NCI-H2029 treated with DMSO at 0.1 percent for 48 hours (cell line): ENCODE measurements at places on chromosomes 16 and 17.

DNA sequence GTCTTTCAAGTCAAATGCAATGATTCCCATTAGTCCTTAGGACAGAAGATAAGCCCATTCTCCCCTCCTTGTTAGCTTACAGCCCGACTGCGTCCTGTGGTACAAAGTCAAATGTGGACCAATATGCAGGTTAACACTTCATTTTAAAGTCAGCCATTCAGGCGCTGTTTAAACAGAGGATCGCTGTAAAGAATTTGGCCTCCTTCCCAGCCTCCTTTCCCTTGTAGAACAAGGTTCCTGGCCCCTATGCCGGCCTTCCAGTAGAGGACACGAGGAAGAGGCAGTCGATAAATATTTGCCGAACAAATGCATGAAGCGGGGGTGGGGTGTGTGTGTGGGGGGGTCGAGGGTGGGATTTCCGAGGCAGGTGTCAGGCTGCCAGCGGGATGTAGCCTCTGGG is 4.3 kb downstream of the SDK2 start:
- peak; percentile 73 for DNase-seq

DNA sequence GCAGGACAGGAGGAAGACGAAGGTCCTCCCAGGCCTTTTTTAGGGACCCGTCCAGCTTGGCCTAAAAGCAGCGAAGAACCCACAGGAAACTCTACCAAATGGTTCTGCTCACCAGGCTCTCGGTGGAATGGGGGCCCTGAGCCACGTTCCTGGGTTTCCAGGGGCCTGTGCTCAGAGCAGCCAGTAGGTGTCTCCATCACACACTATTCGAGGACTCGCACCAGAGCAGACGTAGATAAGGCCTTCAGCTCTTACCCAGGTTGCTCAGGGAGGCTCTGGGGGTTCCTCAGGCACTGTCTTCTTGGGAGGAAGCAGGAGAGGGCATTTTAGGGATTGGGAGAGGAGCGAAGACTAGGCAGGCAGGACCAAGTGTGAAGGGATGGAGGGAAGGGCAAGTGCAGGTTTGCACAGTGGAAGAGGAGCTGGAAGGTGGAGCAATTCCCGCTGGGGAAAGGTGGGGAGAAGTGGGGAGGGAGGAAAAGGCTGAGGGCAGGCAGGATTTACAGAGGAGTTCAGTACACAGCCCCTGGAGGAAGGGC is 157.1 kb downstream of the RGS9 start:
- peak; percentile 12 for DNase-seq

DNA sequence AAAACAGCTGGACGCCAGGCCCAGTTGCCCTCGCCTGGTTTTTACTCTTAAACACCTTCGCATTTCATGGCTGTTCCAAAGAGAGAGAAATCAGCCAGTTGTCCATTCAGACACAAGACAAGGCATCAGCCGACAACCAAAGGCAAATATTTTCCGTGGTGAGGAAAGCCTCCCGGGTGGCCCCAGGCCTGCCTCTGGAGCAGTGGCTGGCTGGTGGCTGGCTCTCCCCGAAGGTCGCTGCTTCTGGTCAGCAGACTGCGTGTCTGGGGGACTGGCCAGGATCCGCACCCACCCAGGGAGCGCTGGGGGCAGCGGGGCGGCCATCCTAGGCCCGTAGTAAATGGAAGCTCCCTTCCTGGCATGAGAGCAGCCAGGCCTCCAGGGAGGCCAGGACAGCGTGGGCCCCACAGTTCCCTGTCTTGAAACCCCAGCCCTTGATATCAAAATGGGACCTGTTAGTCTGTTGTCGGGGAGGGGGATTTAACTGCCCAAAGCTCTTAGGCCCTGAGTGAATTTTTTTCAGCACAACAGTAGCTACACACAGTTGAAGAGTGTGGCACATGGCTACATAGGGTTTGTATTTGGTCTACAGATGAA is 57.7 kb downstream of the SREBF1 start:
- DNase-seq = no peak

DNA sequence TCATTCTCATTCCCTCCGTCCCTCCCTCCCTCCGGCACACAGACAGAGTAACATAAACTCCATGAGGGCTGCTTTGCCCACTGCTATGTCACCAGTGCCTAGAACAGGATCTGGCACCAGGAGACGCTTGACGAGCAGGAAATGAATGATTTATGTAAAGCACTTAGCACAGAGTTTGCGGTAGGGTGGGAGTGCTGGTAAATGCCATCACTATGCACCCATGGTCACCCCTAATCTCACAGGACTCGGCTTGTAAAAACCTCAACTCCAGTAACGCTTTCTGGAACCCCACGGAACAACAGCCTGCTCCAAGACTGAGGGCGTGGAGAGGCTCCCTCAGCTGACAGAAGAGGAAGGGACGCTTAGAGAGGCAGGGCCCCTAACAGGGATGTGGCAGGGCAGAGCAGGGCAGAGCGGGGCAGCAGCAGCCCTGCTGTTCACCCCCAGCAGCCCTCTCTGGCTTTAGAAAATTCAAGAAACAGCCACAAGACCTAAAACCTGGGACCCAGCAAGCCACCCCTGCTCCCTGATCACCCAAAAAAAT is 156.9 kb downstream of the C16orf78 start:
- no peak for DNase-seq

- DNase-seq = peak; percentile 19
Observed at GRCh38 chr17:59565959-59566324, 532 bp downstream of the DHX40 start.

DNA sequence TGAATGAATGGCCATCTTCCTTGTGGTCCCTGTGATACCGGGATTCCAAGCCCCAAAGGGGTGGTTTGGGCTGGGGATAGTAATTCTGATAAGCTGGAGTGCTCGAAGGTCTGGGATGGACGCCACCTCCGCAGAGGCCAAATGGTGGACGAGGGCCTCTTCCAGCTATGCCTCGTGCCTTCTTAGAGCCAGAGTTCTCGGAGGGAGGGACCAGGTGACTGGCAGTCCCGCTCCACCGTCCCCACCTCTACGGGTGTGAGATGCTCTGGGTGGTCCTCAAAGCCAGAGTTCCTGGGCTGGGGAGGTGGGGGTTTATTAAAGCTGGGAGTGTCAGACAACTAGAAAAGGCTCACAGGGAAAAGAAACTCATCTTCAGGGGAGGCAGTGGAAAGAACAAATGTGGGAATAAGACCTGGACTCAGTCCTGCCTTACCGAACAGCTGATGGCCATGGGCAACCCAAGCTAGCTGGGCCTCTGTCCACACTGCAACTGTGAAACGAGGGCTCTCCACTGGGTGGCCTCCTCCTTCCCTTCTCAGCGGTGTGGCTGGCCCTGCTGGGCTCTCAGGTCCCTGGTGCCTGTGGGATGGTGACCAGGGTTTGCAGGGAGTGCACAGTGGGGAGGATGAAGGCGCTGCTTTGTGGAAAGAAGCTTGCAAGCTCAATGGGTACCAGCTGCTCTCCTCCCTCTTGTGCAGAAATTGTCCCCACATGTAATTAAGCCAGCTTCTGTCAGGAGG is 75.2 kb downstream of the N4BP1 start:
- DNase-seq = no peak

DNA sequence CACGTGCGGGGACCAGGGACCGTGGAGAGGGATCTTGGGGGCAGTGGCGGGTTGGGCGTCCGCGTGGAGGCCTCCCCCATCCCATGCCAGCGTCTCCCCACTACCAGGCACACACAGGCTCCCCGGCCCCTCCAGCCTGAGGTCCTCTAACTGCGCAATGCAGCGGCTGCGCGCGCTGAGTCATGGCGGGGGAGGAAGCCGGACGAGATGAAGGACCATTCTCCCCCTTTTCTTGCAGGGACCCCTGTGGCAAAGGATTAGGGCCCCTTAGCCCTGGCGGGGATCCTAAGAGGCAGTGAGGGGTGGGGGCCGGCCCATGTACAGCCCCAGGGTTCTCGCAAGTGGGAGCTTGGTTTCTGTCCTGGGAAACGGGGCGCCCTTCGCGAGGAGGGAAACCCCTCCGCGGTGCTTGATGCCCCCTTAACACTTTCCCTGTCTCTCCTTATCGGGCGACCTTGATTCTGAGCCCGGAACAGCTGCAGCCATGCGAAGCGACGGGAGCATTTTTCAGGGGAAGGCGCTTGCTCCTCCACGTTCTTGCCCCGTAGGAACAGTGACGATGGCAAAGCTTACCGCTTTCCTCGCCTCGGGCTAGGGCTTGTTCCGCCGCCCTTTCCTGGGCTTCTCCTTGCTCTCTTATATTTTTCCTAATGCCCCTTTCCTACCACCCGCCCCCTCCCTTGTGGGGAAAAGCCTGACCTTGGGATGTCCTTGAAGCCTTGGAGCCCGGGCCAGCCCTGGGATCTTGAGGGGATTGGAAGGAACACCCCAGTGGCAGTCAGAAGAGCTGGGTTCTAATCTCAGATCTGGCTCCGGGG is 592 bp downstream of the ALDOA start:
- DNase-seq = no peak

GRCh38 chr16:11308493-11309283 is 27.6 kb upstream of the PRM1 start:
- DNase-seq = no peak

GRCh38 chr16:31427441-31428278 is 500 bp downstream of the COX6A2 start:
- no peak for DNase-seq

- DNase-seq = no peak
Observed at GRCh38 chr17:13287226-13287625, 269.4 kb upstream of the ELAC2 start.

DNA sequence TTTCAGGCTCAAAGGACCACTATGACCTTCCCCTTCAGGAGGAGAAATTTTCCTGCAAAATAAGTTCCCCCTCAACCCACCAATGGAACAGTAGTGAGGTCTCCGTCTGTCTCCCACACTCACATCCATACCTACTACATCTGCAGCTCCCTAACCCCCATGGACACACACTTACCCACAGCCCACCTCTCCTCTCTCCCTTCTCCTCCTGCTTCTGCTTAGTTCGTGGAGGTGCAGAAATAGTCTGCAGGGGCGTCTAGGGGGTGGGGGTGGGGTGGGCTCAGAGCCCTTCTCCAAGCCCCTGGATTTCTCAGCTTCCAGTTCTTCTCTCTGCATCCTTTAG is 8.9 kb downstream of the HOXB4 start:
- no peak for DNase-seq

DNA sequence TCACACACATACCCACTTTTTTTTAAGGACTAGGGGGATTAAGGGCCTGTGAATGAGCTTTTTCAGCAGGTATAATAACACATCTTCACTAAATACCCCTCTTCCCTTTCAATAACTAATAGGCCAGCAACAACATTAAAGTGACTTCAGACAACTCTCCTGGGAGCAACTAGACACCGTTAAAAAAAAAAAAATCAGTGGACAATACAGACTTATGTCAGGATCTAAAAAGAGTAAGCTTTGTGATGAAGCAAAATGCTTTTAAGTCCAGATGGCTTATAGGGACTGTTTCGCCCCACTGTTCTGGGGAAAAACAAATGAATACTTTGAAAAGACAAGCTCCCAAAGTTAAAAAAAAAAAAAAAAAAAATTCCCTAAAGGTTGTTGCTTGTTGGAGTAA is 29.0 kb downstream of the SPAG9 start:
- DNase-seq = no peak

DNA sequence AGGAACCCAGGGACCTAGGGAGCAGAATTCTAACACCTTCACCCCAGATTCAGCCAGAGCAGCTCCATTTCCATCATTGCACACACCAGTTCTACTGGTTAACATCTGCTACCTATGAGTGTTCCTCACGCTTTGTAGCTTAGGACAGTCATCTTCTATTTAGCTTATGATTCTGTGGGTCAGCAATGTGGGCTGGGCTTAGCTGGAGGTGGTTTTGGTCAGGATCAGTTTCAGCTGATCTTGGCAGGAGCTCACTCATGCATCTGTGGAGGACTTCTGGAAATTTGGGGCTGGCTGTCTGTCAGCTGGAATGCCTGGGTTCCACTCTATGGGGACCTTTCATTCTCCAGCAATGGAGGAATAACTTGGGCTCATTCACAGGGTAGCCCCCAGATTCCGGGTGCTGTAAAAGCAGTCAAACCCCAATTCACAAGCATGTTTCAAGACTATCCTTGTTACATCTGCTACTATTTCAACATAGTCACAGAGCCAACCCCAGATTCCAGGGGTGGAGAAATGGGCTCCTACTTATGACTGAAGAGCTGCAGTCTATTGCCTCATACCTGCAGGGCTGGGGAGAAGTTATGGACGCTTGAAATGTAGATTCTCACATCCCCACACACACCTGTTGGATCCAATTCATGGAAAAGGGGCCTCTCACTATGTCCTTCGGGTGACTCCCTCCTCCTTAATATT is 3.4 kb upstream of the HP start:
- DNase-seq = no peak

- peak; percentile 96 for DNase-seq
Observed at GRCh38 chr16:456891-457483, 31.5 kb downstream of the RAB11FIP3 start.

DNA sequence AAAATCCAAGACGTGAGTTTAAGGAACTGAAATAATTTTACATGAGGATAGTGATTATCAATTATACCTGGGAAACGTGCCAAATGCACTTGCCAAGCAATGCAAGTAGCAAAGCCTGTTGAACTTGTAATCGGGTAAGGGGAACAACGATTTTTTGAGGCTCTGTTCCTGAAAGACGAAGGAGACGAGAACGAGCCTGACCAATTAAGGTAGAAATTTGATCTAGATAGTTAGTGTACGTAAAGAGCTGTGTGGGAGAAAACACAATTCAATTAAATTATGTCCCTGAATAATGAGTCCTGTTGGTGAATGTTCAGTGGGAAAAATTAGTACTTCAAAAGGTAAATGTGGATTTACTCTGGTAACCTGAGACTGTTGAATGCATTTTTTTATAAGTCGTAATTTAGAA is 17.7 kb upstream of the KCTD5 start:
- no peak for DNase-seq
